ENCODE measurements at places on chromosomes 3 and 15.

- DNase-seq: no peak
Observed at GRCh38 chr3:23808525-23808924, 2.8 kb downstream of the UBE2E1 start.

GRCh38 chr3:127363171-127363570 is 75.3 kb upstream of the PRR20G start:
- no peak for DNase-seq

DNA sequence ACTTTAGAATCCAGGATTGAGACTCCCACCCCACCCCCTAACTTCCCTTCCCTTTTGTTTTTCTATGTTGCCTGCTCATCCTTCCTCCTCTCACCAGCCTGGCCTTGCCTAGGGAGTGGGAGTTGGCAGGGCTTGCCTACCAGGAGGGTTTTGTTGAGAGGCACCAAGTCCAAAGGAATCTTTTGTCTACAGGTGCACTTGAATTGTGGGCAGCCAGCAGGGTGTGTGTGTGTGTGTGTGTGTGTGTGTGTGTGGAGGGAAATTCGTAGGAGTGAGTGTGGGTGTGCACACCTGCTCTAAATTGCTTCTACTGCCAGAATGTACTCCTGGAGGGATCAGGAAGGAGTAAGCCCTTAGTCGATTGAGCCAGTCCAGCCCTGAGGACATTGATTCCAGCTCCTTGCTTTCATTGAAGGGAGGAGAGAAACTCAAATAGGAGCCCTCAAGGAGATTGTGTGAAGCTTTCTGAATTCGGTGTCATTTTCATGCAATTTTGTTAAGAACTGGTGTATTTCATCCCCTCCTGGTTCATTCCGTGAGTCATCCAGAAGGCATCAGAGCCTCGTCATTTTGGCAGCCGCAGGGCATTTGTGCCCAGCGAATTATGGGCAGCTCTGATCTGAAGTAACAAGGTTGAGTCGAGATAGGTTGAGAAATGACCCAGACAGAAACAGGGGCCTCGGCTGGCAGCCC is 112.1 kb downstream of the SLCO3A1 start:
- no peak for DNase-seq

DNA sequence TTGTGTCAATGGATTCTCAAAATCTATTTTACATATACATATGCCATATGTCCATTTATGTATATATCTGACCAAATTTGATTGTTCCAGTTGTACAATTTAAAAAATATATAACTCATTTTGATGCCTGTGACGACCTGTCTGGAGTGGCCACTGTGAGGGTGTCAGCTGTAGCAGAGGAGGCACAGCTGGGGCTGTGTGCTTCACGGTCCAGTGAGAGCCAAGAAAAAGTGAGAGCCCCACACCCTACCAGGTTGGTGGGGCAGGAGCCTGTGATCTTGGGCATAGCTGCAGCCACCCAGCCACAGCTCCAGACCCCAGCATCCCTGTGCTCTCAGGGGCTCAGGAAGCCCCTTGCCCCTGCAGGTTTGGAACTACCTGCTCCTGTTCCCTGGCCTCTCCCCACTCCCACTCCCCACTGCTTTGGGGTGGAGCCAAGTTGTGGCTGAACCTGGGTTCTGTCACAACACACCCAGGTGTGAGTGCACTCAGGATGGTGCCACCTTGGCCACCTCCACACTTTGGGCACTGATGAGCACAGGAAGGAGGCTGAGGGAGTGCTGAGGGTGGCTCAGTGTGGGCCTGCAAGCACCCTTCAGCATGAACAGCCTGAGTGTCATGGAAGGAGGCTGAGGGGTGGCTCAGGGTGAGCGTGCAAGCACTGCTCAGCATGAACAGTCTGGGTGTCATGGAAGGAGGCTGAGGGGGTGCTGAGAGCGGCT is 161.1 kb upstream of the ROBO1 start:
- DNase-seq: no peak

DNA sequence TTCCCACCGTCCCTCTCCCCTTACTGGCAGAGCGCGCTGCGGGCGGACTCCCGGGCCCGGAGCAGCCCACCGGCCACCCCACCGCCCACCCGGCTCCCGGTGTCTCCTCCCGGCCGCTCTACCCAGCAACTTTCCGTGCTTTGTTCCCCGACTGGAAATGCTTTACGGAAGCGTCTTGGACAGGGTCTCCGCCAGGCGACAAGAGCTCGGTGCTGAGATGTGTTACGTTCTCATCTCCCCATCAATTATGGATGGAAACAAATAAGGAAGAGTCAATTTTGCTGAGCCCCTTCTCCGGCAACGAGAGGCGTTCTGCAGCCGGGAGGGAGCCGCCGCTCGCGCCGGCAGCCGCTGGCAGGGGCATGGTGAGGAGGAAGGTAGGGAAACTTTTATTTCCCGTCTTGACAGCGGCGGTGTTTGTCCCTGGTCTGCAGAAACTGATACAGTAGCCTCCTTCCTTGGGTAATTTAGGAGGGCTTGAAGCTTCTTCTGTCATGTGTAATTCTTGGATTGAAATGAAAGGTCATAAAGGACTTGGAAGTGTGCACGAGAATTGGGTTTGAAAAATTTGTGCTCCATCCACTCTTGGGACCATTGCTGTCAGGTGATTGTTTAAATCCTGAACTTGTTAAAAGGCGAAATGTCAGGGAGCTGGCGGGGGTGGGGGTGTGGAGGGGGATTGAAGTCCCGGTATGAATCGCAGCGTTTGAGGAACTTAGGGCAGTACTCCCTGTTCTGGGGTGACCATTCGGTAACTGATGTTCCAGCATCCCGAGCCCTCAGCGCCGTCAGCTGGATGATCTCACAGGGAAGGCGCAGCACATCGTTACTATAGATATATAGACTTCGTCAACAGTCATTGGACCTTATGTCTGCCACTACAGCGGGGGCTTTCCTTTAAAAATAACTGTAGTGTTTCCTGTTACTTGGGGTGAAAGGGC is 1.5 kb downstream of the SEMA6D start:
- DNase-seq: no peak

DNA sequence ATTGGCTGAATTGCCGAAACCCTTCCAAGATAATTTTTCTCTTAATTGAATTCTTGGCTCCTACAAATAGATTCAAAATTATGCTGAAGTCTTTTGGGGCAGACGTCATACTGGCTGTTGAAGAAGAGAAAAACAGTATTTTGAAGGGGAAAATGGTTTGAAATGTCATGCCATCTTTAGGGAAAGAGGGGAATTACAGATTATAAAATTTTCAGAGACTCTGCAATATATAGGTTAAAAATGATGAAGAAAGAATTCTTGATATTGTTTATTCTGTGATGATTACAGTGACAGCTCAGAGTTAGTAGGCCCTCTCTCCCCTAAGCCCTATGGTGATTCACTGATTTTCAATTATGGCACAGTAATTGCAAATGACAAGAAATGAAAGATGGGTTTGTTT is 86.1 kb downstream of the CGNL1 start:
- DNase-seq: no peak

- DNase-seq: no peak
Observed at GRCh38 chr3:52217409-52217805, 8.0 kb downstream of the TLR9 start.

DNA sequence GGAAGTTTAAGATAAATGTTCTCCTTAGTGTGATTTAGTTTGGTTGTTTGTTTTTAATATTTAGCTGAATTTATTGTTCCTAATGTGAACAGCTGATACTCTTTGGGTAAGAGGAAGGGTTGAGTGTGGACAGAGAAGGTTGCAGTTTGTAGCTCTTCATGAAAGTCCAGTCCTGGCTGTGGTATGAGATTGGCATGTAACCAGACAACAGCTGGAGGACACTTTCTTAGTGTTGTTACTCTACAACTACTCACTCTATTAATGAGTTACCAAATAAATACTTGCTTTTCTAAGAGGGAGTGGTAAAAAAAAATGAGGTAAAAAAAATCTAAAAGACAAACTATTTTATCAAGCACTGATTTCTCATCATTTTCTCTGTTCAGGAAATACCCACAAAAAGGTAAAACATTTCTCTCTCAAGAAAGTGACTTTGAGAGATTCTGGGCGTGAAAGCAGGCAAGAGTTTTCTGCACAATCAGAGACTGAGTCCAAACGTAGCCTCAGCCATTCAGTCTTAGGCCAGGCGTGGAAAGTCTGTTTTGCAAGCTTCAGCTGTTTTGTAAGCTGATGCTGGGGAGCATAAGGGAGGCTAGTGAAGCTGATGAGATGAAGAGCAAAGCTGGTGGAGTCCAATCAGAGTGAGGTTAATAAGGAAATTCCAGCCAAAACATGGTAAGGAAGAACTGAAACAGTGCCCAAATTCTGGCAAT is 138.5 kb upstream of the ARPP21 start:
- no peak for DNase-seq

GRCh38 chr3:172042136-172042662 is 2.8 kb downstream of the FNDC3B start:
- DNase-seq: no peak

DNA sequence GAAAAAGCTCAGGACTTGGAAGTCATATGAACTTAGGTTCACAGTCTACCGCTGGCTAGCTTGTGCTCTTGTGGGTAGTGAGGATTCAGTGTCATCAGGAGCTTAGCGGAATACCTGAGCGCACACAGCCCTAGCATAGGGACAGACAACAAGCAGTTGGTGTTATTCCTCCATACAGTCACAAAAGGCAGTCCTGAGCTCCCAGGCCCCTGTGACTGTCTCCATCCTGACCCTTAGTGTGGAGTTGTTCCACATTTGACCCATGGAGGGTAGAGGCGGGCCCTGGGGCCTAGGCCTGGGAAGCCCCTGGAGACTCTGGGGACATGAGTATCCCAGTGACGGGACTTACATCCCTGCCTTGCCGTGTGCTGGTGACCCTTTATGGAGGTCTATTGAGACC is 131.5 kb upstream of the PLXNA1 start:
- no peak for DNase-seq

GRCh38 chr3:11672363-11672762 is 28.6 kb upstream of the VGLL4 start:
- DNase-seq: no peak

- peak; percentile 70 for DNase-seq
Observed at GRCh38 chr15:44598892-44599291, 61.9 kb downstream of the EIF3J start.

DNA sequence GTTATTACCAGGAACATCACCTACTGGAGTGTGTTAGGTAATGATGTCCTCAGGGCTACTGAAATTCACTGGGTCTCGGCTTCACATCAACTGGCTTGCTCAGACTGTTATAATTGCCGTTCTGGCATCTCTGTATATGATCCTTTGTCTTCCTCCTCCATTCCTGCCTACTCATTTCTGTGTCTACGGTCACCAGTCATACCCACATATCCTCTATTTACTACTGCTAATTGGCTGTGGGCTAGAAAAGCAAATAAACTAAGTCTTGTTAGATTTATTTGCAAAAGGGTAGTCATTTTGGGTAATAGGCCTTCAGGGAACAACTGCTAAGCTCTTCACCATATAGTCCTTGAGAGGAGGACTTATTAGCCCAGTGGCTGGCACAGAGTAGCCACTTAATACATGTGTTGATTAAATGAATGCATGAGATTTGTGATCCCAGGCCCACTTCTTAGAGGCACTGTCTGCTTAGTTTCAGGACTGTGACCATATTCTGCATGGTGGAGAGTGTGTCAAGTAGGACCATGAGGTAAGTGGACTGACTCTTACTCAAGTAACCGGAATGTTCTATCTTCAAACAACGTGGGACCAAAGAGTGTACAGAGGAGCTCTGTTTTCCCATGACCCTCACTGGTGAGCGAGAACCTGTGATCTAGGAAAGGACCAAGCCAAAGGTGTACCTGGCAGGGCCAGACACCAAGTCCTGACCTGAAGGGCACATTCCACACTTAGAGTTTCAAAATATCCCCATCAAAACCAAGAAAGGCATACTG is 13.2 kb downstream of the ZDHHC3 start:
- DNase-seq: no peak

DNA sequence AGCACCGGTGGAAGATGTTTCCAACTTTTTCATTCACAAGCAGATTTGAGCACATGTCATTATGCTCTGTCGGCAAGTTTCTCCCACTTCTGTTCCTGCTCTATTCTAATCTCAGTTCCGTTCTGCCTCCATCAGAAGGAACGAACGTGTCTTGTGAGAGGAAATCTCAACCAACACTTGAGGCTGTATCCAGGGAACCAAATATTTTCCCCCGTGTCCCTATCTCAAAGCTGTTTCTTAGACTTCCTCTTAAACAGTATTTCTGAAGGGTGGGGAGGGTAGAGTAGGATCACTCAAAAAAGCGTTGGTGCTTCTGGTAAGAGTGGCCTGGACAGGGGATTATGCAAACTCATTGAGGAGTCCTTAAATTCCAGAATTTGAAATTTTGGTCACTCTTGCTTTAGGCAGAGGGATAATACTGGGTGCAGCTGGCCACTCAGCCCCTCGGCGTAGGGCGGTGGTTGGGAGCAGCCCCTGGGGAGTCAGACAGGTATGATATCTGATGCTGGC is 54.9 kb downstream of the FRMD4B start:
- no peak for DNase-seq

DNA sequence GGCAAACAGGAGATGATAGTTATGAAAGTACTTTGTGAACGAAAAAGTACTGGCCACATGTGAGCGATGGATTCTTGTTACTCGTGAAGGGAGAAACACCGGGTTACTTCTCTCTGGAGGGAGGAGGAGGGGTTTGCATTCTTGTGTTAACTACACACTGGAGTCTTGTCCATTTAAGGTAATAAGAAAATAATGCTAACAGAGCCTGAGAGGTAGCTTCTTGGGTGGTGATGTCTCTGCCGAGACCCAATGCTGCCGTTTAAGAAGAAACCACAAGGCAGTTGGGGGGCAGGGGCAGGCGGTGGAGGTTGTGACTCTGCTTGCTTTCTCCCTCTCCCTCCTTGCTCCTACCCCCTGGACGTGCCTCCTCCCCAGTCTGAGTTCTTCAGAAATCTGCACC is 100.9 kb upstream of the ROPN1 start:
- no peak for DNase-seq

GRCh38 chr15:72813345-72814004 is 29.9 kb upstream of the ADPGK start:
- DNase-seq: no peak

DNA sequence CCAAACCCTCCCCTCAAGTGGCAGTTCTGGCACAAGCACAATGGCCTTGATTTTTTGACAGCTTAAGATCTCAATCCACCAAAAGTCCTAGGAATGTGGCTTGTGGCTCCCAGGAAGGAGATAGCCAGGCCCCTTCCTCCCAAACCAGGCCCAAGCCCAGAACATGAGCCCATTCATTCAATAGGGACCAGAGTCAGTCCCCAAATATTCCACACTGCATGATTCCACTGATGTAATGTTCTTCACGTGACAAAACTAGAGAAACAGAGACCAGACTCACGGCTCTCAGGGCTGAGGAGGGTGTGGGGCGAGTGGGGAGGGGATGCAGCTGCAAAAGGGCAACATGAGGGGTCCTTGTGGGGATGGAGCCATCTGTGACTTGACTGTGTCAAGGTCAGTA is 25.5 kb downstream of the ABTB1 start:
- no peak for DNase-seq

- no peak for DNase-seq
Observed at GRCh38 chr3:179775416-179776122, 122.7 kb downstream of the USP13 start.

Data from non-pigmented ciliary epithelial cell (primary cell).